AG04450 (cell line): ENCODE measurements at places on chromosomes 5 and 9. TPM values are rescaled to one million over a fixed set of nuclear protein-coding genes. Genes with fewer than 3 reads are reported as not detected.

Gene SLC28A3
- 0.73 and 0.74 TPM in 2 replicates for polyA plus RNA-seq

DNA sequence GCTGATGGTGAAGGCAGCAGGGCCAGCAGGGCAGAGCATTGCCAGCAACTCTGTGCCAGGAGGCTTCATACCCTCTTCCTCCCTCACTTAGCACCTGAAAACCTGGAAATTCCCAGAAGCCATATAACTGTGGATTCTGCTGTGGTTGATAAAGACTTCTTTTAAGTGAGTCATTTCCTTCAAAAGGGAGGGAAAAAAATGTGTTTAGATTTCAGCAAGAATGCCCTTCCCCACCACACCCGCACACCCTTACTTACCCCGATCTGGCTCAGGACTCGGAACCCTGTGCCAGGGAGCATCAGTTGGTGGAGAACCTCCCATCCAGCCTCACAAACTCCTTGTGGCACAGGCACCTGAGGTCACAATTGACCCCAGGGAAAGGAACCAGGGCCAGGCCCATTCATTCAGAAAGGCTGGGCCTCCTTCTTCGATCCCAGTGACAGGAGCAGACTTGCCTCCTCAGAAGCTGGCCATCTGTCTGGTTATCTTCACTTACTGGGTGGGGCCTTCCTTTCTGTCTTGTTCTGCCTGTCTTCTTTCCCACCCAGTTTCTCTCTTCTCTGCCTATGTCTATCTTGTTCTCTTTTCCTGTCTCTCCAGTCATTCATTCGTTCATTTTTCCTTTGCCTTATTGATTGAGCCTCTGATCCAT lies 62.6 kb downstream of the PLAC8L1 start:
- peak; percentile 27 for DNase-seq

DNA sequence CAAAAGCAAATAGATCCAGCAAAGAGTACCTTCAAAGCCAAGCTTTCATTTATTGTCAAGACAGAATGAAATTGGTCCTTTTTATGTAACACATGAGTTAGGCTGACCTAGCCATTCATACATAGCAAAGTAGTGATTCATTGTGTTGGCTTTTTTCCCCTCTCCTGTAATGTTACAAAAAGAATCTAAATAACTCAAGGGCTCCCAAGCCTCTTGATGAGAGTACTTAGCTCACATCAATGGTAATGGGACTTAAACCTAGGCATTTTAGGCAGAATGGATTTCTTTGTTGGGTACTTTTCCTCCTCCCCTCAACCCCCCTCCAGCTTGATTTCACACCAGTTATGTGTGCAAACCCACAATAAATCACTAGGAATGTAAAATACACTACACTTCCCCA lies 123.7 kb downstream of the EBF1 start:
- peak; percentile 39 for DNase-seq

DNA sequence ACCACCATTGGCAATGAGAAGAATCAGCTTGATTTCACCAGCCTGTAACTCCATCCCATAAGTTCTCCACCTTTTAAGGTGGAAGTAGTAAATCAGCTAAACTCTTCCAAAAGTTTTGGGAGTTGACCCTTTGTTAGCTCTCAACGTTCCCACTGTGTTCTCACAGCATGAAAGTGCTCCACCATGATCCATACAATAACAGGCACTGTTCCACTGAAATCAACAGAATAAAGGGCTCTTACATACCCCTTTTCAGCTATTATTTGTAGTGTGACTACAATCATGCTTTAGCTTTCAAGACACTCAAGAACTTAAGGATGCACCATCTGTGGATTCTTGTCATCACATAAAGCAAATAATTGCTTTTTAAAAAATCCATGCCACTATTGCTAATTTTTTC lies 81.6 kb downstream of the PPP2R2B start:
- DNase-seq: no peak

- no peak for DNase-seq
These were observed 165.2 kb downstream of the TMEM38B start for GRCh38 chr9:105859428-105860091.

GRCh38 chr9:35854091-35854762 lies 16.0 kb downstream of the OR13J1 start:
- no peak for DNase-seq

GRCh38 chr9:123457583-123457982 lies 101.6 kb downstream of the CRB2 start:
- DNase-seq: no peak

Gene SPINK7
- polyA plus RNA-seq: not detected in 2 replicates

Gene MYOZ3
- polyA plus RNA-seq: 0.51 and 0.68 TPM in 2 replicates

- DNase-seq: no peak
These were observed 268.2 kb downstream of the TMEM232 start for GRCh38 chr5:110458313-110458712.

Gene SPATA31D4
- not detected in 2 replicates for polyA plus RNA-seq

Gene ATG12
- 112 and 154 TPM in 2 replicates for polyA plus RNA-seq

DNA sequence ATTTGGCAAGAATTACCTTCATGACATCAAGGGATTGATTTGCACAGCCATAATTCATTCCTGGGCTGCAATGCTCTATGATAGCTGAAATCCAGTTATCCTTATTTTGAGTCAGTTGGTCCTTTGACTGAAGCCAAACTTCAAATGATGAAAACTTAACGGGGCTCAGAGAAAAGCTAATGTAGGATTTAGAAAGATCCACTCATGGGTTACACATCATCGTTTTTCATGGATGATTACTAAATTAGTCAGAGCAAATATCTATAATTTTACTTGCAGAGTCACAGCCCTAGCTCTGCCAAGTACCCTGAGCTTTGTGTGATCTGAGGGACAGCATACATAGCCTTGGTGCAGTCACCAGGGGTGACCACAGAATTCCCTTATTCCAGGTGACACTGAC lies 27.3 kb upstream of the MUSK start:
- no peak for DNase-seq

GRCh38 chr5:83474161-83474796 lies 2.7 kb downstream of the VCAN start:
- DNase-seq: peak; percentile 69

- DNase-seq: no peak
These were observed 106.7 kb upstream of the OSMR start for GRCh38 chr5:38739011-38739704.

Gene FAM200C
- polyA plus RNA-seq: 3.6 and 5.3 TPM in 2 replicates

- no peak for DNase-seq
These were observed 798 bp downstream of the MEGF9 start for GRCh38 chr9:120713257-120714087.

DNA sequence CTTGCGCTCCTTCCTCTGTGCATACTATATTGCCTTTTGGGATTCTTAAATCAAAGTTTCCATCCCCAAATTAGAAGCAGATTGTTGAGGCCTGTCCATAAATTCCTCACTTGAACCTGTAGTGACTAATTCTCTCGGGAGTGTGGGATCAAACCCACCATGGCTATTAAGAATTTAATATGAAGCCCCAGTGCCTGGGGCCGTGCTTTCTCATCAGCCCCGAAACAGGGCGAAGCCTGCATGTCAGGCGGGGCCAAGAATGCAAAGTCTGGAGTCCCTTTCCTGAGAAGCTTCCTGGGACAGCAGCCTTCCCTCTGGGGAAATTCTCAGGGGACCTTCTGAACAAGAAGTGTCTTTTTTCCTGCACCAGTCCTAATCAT lies 29.3 kb upstream of the FAT2 start:
- DNase-seq: no peak

Gene THBS4
- polyA plus RNA-seq: 0.94 and 1.2 TPM in 2 replicates

Gene SYNPO
- 10.1 and 12.7 TPM in 2 replicates for polyA plus RNA-seq
